ENCODE measurements at places on chromosomes 11 and 22. TPM values are rescaled to one million over a fixed set of nuclear protein-coding genes. Genes with fewer than 3 reads are reported as not detected.

TNNI2 gene
- not detected for total RNA-seq

DRD4 gene
- not detected for total RNA-seq

RAB3IL1 gene
- total RNA-seq = 1.1 TPM

TTC36 gene
- not detected for total RNA-seq

TNKS1BP1 gene
- total RNA-seq = 60.0 TPM

MB gene
- total RNA-seq = not detected

RCOR2 gene
- 0.65 TPM for total RNA-seq

CCDC15 gene
- total RNA-seq = 1.6 TPM

SLC43A3 gene
- 75.7 TPM for total RNA-seq

C11orf24 gene
- total RNA-seq = 9.3 TPM

APOBEC3B gene
- total RNA-seq = 3.5 TPM

WBP2NL gene
- 0.15 TPM for total RNA-seq

TMEM121B gene
- total RNA-seq = 0.15 TPM

SVIP gene
- 15.5 TPM for total RNA-seq

OR51A7 gene
- total RNA-seq = not detected

HEPHL1 gene
- total RNA-seq = not detected

DHCR7 gene
- total RNA-seq = 40.3 TPM

RAC2 gene
- 8.8 TPM for total RNA-seq

CACNA1I gene
- total RNA-seq = not detected

OR6T1 gene
- total RNA-seq = not detected

ATL3 gene
- 70.2 TPM for total RNA-seq

TMEM45B gene
- 0.46 TPM for total RNA-seq

ALDH3B2 gene
- total RNA-seq = not detected
